ENCODE measurements at places on chromosomes 4 and X.

- DNase-seq: no peak
Observed at GRCh38 chr4:6380746-6381410, 91.5 kb downstream of the PPP2R2C start.

DNA sequence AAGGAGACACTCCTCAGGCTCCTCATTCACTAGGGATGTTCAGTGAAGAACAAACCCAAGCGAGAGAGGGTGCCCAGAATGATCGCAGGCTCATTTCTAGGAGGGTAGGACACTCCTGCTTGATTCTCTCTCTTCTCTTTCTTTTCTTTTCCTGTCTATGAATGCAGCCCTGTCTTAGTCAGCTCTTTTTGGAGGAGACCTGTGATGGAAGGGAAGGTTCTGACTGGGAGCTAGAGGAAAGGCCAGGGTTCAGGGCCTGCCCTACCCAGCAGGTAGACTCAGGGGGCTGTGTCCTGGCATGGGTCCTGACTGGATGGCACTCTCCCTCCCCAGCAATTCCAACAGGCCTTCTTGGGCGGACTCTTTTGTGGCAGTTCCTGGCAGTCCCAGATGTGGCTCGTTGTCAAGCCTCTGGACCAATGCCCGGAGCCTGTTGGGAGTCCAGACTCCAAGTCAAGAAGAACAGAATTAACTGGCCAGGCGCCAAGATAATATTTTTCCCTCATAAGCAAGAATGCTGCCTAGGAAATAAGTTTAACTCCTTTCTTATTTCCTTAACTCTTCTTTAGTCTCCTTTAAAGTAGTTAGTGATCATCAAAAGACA lies 139.4 kb upstream of the SCML1 start:
- no peak for DNase-seq

DNA sequence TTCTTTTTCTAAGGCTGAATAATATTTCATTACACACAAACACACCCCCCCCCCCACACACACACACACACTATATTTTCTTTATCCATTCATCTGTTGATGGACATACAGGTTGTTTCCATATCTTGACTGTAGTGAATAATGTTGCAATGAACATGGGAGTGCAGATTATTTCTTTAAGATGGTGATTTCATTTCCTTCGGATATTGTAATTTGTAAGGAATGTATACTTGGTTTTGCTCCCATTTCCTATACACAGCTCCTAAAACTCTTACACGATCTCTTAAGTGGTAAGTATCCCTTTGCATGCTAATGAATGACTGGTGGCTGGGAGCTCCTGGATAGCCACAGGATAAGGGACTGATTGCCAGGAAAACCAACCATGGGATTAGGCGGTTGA lies 14.7 kb upstream of the RBMXL3 start:
- DNase-seq: no peak

GRCh38 chr4:178462710-178463109 lies 1020.5 kb upstream of the AGA start:
- no peak for DNase-seq

GRCh38 chr4:85772470-85772869 lies 297.5 kb downstream of the ARHGAP24 start:
- no peak for DNase-seq

DNA sequence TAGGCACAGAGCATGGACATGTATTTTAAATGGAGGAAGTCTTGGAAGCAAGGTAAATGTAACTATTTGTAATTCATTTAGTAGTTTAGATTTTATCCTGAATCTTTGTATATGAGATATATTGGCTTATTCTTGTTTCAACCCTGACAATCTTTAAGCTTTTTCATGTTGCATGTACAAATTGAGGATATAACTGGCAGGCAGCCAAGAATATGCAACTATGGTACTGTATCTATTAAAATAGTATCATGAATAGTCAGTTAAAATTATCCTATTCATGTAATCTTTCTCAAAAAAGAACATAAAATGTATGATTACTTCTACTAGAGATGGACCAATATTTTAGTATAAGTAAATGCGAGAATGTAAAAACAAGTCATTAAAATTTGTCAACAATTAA lies 1141.5 kb downstream of the PCDH18 start:
- DNase-seq: no peak

DNA sequence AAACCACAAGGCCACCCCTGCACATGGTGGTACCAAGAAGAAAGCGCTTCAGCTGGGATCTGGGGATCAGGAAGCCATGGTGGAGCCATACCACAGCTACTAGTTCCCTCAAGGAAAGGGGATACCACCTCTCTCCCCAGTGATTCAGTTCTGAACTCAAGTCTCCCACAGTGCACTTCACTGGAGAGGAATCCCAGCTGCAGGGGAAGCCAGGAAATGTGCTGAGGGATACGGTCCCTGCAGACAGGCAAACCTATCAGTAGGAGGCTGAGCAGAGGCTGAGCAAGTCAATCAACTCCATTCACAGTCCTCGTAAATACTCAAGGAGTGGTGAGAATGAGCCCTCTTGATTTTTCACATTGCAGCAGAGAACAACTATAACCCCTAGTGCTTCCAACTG lies 11.0 kb downstream of the TMEM192 start:
- DNase-seq: no peak

- no peak for DNase-seq
Observed at GRCh38 chrX:26670521-26670920, 454.6 kb downstream of the MAGEB5 start.

DNA sequence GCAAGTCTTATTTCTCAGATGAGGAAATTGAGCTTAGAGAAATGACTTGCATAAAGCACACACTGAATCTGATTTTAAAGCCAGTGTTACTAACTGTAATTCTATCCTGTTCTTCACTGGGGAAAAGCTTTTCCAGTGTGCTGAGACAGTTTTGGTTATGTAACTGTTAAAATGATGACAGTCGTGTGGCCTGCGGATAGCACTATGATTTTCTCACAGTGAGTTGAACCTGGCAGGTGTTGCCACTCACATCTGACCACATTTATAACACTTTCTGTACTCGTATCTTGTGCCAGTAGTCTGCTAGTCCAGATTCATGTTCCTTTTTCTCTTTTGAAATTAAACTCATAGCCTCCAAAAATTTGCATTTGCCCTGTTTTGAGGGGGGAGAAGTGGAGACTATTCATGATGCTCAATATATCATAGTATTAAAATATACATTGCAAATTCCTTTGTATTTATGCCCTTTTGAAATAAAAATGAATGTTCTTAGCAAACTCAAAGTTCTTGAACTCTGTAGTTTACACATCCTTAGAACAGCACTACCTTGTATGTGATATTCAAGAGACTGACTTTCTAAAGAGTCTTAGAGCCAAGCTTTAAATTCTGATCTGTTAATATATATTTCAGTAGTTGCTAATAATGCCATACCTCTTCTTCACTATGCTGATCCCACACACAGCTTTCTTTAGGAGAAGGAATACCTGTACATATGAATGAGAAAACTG lies 132.3 kb downstream of the PDLIM5 start:
- no peak for DNase-seq

GRCh38 chr4:14925471-14925870 lies 76.8 kb upstream of the CPEB2 start:
- no peak for DNase-seq

- no peak for DNase-seq
Observed at GRCh38 chr4:100823993-100824323, 306.1 kb upstream of the EMCN start.

GRCh38 chr4:146032234-146032860 lies 93.7 kb upstream of the ZNF827 start:
- no peak for DNase-seq

GRCh38 chr4:82839624-82840023 lies 41.0 kb upstream of the SCD5 start:
- no peak for DNase-seq

GRCh38 chr4:785332-786073 lies 40.4 kb downstream of the CPLX1 start:
- DNase-seq: no peak

DNA sequence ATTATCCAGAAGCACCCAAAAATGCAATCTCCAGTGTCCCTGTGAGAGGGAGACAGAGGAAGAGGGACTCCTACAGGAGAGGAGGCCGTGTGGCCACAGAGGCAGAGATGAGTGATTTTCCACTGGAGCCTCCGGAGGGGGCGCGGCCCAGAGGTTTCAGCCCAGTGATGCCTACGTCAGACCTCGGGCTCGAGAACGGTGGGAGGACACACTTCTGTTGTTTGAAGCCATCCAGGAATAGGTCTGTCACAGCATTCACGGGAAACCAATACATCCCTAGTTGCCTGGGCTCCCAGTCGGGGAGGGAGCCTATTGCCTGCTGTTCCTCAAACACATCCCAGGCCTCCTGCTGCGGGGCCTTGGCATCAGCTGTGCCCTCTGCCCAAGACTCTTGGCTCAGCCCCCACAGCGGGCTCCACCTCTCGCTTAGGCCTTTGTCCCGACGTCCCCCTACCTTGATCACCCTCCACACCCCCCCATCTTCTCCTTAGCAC lies 39.2 kb upstream of the HMX1 start:
- no peak for DNase-seq

GRCh38 chrX:4710618-4711433 lies 997.4 kb upstream of the PRKX start:
- DNase-seq: no peak

DNA sequence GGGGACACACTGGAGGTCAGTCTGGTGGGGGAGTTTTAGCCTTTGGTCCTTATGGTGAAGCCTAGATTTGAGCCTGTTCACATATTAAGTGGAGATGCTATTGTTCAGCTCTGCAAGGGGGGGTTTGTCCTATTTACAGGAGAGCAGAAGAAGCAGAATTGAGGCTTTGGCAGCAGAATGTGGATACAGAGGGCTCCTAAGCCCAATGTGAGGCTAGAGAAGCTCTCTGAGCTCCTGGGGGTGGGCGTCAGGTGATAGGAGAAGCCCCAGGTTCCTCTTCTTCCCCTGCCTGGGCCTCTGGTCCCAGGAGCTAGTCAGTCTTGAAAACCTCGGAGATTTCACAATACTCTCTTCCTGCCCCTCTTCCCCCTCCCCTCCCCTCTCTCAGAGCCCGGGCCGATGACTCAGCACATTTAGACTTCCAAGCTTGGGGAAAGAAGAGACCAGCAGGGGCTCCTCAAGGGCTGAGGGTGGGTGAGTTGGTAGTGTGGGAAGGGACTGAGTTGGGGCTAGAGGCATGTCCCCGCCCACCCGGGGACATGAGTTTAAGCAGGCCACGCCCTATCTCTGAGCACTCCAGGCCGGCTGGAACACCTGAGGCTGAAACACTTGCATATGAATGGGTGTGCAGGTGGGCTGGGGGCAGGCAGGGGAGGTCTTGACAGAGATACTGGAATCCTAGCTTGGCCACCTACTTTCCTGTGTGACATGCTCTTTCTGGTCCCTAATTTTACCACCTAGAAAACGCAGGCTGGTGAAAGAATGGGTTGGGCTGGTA lies 3.4 kb downstream of the TFE3 start:
- DNase-seq: no peak

DNA sequence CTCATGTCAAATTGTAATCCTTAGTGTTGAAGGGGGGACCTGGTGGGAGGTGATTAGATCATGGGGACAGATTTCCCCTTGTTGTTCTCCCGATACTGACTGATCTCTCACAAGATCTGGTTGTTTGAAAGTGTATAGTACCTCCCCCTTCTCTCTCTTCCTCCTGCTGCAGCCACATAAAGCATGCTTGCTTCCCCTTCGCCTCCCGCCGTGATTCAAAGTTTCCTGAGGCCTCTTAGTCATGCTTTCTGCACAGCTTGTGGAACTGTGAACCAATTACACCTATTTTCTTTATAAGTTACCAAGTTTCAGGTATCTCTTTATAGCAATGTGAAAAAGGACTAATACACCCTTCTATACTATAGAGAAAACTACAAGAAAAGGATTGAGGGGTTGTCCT lies 1170.5 kb upstream of the AGA start:
- no peak for DNase-seq

GRCh38 chr4:16083241-16084191 lies at the start of gene PROM1:
PROM1 (minus strand) TSS chr4:16084023; CDS start chr4:16075906, 8,117 bp downstream.
- DNase-seq: no peak

- no peak for DNase-seq
Observed at GRCh38 chr4:178026999-178027398, 584.8 kb upstream of the AGA start.

GRCh38 chr4:173573725-173574124 lies 43.7 kb upstream of the HAND2 start:
- no peak for DNase-seq

GRCh38 chr4:88619971-88620370 lies 27.7 kb downstream of the HERC3 start:
- DNase-seq: no peak

- no peak for DNase-seq
Observed at GRCh38 chrX:112851161-112851779, 10.6 kb upstream of the AMOT start.

GRCh38 chr4:182137343-182137742 lies 105.9 kb upstream of the TENM3 start:
- no peak for DNase-seq

DNA sequence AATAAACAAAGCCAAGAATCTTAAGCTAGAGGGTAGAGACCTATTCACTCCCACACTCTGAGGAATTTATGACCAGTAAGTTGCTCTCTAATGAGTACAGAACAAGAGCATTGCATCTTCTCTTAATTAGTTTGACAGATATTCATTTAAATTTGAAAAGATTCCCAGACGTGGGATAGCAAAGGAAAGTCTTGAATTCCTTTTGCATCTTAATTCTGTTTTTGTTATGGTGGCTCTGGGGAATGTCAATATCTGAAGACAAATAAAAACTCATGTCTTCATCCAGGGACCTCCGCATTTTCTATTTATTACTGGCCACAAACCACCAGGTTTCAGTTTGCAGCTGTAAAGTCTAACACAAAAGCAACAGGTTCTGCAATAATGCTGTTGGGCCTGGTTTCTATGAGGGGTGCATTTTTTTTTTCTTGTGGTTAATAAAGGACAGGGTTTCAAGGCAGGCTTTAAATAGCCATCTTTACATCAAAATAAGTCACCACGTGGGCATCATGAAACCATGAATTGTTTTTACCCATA lies 172.3 kb downstream of the SHROOM3 start:
- DNase-seq: no peak

DNA sequence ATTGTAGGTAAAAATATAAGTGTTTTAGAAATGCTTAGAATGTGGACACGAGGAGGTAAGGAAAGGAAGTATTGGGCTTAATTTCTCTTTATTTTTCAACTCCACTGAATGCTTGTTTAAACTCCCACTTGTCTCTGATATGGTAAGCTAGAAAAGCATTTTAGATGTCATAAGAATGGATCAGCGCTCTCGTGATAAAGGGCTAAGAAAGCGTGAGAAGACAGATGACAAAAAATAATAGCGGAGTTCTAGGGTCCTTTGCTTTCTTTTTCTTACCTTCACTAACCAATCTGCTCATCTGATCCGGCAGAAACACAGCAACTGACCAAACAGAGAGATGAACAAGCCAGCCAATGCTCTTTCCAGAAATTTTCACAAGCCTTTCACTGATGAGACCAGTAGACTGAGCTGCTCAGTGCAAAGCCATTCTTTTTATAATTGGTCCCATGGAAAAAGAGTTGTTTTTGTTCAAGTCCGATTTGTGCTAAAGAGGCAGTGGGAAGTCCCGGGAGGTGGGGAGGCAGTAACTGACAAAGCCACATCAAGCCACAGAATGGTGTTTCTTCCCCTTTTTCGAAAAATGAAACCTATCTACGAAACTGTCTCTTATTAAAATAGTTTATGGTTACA lies at the start of gene TASL:
Gene TASL, minus strand, starts transcription at position 405 of the 630 bp plus-strand sequence. CDS start 17,411 bp downstream, outside the sequence.
- peak; percentile 34 for DNase-seq

Data from germinal center (tissue), 1 donor.